ENCODE measurements at places on chromosomes 3 and 15.

DNA sequence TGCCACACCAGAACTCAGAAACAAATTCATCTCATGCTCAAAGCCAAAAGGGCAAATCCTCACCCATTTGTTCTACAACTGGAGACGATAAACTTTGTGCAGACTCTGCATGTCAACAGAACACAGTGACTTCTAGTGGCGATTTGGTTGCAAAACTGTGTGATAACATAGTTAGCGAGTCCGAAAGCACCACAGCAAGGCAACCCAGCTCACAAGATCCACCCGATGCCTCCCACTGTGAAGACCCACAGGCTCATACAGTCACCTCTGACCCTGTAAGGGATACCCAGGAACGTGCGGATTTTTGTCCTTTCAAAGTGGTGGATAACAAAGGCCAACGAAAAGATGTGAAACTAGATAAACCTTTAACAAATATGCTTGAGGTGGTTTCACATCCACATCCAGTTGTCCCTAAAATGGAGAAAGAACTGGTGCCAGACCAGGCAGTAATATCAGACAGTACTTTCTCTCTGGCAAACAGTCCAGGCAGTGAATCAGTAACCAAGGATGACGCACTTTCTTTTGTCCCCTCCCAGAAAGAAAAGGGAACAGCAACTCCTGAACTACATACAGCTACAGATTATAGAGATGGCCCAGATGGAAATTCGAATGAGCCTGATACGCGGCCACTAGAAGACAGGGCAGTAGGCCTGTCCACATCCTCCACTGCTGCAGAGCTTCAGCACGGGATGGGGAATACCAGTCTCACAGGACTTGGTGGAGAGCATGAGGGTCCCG lies 199.7 kb downstream of the AKAP13 start:
- no peak for DNase-seq

- no peak for DNase-seq
Observed at GRCh38 chr15:39898317-39898716, 21.7 kb downstream of the GPR176 start.

DNA sequence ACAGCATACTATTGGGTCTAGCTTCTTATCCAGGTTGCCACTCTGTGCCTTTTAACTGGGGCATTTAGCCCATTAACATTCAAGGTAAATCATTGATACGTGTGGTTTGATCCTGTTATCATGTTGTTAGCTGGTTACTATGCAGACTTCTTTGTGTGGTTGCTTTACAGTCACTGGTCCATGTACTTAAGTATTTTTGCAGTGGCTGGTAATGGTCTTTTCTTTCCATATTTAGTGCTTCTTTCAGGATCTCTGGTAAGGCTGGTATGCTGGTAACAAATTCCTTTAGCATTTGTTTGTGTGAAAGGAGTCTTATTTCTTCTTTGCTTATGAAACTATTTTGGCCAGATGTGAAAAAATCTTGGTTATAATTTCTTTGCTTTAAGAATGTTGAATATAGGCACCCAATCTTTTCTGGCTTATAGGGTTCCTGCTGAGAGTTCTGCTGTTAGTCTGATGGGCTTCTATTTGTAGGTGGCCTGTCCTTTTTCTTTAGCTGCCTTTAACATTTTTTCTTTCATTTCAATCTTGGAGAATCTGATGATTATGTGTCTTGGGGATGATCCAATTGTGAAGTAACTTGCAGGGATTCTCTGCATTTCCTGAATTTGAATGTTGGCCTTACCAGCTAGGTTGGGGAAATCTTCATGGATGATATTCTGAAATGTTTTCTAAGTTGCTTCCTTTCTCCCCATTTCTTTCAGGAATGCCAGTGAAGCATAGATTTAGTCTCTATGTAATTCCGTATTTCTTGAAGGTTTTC lies 39.3 kb downstream of the CCR1 start:
- DNase-seq, result no peak

- no peak for DNase-seq
Observed at GRCh38 chr3:194930377-194931204, 244.9 kb downstream of the FAM43A start.

DNA sequence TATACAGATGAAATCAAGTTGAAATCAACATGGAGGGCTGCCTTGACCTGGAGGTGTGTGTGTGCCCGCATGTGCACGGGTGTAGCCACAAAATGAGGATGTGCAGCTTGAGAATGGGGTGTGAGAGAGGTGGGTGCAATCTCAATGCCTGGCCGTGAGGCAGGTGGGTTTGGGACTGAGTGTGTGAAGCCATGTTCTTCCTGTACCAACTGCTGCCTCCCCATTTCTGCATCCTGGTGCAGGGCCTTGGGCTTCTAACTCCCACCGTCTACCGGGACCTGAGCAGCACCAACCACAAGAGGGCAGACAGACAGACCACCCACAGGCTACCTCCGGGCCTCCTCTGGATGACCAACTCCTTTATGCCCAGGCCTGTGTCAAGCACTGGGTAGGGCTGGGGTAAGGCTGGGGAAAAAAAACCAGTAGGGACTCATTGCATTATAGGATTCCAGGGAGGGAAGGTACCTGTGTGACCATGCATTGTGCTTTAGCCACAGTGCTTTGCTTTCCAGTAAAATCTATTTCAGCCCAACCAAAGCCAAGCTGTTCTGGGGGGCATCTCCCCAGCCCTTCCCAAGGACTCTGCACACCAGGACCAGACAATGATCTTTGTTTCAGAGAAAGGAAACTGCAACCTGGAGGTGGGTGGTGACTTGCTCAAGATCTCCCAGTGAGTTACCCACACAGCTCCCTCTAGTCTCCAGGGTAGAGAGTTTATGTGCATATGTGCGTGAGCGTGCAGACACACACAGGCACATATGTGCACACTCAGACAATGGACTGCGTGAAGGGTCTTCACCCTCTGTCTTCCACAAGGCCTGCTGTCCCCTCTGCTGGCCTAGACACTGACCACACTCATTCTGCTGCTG lies 162.2 kb upstream of the TLE3 start:
- peak; percentile 26 for DNase-seq

DNA sequence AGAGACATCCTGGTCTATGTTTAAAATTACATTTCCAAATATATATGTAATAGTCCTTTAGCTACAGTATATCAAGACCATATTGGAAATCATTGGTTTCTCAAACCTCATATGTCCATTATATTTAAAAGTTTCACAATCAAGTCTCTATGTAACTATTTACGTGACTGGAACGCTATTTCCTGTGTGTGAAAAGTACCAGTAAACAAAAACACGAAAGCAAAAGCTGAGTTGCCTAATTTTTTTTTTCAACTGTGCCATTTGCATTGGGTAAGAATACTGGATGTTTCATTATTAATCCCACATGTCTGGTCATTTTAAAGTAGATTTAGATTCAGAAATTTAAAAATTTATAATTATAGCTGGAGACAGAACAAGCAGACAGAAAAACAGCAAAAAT lies 381.4 kb downstream of the TBC1D5 start:
- no peak for DNase-seq

All from CD8-positive, alpha-beta T cell (primary cell).